Activated CD4-positive, alpha-beta T cell treated with anti-CD3 and anti-CD28 coated beads for 1 hour (primary cell): ENCODE measurements at places on chromosomes 7 and 10.

- no peak for DNase-seq
Observed at GRCh38 chr10:100793055-100793454, 47.7 kb downstream of the PAX2 start.

GRCh38 chr10:127450644-127451043 lies 98.5 kb upstream of the NPS start:
- no peak for DNase-seq

DNA sequence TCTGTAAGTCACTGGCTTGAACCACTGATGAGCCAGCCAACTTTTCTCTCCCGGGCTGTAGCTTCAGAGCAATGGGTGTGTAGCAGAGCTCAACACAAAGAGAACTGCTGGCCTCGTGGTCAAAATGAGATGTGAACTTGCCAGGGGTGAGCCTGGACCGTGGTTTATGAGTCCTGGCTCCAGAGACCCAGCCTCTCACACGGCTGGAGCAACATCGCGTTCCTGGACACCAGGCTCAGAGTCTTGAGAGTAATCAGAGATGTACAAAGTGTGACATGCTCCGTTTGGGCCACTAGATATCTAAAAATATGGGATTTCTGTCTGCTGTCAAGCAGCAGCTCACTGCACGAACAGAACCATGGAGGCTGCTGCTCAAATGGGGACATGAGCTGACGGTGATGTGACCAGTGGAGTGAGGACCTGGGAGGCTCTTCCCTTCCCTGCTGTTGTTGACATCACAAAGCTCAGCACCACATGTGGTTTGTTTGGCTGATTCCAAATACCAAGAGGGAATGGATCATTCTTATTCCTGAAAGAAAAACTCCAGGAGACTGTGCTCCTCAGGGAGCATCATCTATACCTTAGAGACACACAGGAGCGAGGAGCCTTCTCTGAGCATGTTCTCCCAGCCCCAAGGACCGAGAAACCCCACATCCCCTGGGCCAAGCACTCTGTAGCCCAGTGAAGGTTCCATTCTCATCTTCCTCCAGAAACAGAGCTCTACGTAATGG lies 9.2 kb upstream of the SVIL start:
- no peak for DNase-seq

DNA sequence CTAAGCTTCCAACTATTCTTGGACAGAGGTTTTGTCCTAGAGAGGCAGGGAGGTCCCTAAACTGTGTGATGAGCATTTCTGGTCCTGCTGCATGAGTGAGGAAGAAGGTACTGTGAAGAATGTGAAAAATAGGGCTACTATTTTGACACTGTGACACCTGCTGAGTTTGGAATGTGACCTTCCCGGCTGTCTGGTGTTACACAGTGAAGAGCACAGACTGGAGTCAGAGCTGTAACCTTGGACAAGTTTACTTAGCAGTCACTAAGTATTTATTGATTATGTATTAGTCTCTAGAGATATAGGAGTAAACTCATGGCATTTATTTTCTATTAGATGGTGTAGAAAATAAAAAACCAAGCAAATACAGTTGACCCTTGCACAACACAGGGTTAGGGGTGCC lies 12.3 kb downstream of the GOLGA7B start:
- DNase-seq: no peak

DNA sequence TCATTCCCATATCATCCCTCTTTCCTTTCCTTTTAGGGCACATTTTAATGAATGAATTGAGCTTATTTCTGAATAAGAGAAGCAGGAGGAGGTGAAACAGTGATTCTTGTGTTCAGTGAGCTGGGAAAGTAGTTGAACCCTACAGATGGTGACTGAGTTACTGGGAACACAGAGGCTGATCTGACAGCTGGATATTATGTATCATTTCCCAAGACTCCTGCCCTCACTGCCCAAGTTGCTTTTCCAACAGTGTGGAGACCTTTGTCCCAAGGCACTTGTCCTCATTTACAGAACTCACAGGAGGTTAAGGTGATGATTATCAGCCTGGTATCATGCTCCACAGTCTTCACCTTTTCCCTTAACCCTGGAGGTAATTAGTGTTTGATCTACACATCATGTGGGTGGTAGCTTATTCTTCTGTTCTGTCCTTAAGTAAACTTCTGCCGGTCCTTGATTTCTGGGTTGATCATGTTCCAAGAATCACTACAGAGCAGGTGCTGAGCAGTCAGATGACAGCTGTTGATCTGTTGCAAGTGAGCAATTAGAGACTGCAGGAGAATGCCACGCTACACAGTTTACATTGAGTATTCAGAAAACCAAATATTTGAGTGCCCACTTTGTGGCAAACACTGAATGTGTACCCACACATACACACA lies 2.6 kb downstream of the PRLHR start:
- DNase-seq: no peak
